ENCODE measurements at places on chromosomes 5 and 9. TPM values are rescaled to one million over a fixed set of nuclear protein-coding genes. Genes with fewer than 3 reads are reported as not detected.

The IFNA13 gene
- polyA plus RNA-seq = not detected

The AGTPBP1 gene
- 21.7 TPM for polyA plus RNA-seq

The SNX30 gene
- polyA plus RNA-seq = 19.5 TPM

The PTCD2 gene
- polyA plus RNA-seq = 10.6 TPM

The GPX8 gene
- polyA plus RNA-seq = 74.1 TPM

The ALDH7A1 gene
- polyA plus RNA-seq = 133 TPM

The JADE2 gene
- 11.2 TPM for polyA plus RNA-seq

The CCL28 gene
- polyA plus RNA-seq = 4.8 TPM

The IRX2 gene
- polyA plus RNA-seq = 24.8 TPM

The BHMT gene
- polyA plus RNA-seq = 225 TPM

The PDE6A gene
- 0.11 TPM for polyA plus RNA-seq

The EGFLAM gene
- 7.2 TPM for polyA plus RNA-seq

The IFNW1 gene
- polyA plus RNA-seq = not detected

The KCNV2 gene
- 0.19 TPM for polyA plus RNA-seq

The NPR3 gene
- 8.6 TPM for polyA plus RNA-seq

The EPB41L4B gene
- polyA plus RNA-seq = 11.8 TPM

The SARDH gene
- 15.3 TPM for polyA plus RNA-seq

The SV2C gene
- 0.23 TPM for polyA plus RNA-seq

The PPP3R2 gene
- 0.04 TPM for polyA plus RNA-seq

The WDR38 gene
- polyA plus RNA-seq = 0.28 TPM

The DDX4 gene
- not detected for polyA plus RNA-seq

The INSL4 gene
- not detected for polyA plus RNA-seq

The FAM151B gene
- 2.2 TPM for polyA plus RNA-seq

All from left renal cortex interstitium (tissue), 4 donors.